Amniotic stem cell (primary cell): ENCODE measurements at places on chromosomes 11 and 22.

- DNase-seq, result no peak
These were observed 31.6 kb upstream of the IZUMO1R start for GRCh38 chr11:94272738-94273313.

DNA sequence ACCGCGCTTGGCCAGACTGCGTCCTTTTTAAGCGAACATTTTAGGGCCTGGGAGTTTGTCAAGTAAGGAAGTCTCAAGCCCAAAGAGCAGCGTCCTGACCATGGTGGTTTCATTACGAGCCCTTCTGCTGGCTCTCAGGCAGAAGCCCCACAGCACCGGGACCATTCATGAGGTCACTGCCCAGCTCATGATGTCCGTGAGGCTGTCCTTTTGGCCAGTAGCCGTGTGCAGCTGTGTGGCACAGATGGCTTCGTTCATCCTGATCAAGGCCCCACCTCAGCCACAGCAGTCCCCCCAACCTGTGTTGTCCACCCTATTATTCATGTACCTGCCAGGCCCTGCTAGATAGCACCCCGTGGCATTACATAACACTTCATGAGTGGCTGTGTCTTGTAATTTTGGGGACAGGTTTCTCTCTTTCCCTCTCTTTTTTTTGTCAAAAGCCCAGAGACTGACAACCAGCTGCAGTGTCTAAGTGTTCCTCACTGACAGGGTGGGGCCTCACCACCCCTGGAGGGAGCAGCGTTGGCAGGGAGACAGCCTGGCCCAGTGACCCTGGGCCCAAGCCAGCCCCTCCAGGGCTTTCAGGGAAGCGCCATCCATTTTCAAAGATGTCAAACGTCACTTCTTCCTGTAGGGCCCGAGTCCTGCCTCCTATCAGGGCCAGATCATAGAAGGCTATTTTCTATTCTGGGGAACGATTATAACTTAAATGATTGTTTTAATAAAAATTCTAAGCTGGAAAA is 21.8 kb upstream of the CABP7 start:
- DNase-seq, result no peak

DNA sequence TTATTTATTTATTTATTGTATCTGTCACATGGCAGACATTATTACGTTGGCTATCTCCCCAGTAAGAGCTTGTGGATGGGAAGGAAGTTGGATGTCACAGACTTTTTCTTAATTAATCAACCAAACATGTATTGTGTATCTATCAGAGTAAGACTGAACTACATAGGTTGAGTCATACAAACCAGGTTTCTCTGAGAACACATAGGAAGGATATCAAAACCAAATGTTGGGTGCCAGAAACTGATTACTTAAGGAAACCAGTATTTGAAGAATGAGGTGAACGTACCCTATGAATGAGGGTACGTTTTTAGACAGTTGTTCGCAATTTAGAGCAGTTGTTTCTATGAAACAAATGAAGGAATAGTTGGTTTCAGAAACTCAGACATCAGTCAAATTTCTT is 136.4 kb downstream of the SLC17A6 start:
- DNase-seq, result no peak

DNA sequence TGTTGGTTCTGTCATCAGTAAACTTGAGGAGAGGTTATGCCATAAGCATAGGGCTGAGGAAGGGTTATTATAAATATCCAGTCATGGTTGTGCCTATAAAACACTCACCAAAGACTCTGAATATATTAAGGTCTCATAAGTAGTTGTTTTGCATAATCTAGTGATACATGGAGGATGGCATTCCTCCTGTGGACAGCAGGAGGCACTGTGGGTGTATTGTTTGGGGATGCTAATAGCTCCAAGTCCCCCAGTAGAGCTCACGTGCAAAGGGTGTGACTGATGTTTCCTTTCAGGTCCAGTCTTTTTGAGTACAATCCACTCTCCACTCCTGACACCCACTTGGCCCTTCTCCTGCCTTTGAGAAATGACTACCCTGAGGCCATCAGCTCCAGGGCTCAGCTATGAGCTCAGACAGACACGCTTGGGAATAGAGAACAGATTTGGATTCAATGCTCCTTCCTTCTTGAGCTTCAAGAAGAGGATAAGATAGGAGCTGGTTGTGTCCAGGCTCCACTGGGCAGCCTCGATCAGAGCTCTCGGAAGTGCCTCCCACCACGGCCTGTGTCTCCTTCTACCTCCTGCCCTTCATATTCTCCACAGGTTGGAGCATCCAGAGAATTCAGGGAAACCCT is 85.2 kb upstream of the IGLL5 start:
- DNase-seq, result no peak
